Breast epithelium (tissue), 4 donors: ENCODE measurements at places on chromosomes 1 and 21. TPM values are rescaled to one million over a fixed set of nuclear protein-coding genes. Genes with fewer than 3 reads are reported as not detected.

Gene NBPF4
- total RNA-seq = not detected

Gene COL8A2
- total RNA-seq = 20.6 TPM

Gene KCNK2
- 12.5 TPM for total RNA-seq

Gene SLC44A3
- total RNA-seq = 10.5 TPM

Gene PCAT6
- total RNA-seq = 1.8 TPM

Gene IGSF5
- 0.98 TPM for total RNA-seq

Gene LCE1F
- total RNA-seq = not detected

Gene VPS26C
- 43.9 TPM for total RNA-seq

DNA sequence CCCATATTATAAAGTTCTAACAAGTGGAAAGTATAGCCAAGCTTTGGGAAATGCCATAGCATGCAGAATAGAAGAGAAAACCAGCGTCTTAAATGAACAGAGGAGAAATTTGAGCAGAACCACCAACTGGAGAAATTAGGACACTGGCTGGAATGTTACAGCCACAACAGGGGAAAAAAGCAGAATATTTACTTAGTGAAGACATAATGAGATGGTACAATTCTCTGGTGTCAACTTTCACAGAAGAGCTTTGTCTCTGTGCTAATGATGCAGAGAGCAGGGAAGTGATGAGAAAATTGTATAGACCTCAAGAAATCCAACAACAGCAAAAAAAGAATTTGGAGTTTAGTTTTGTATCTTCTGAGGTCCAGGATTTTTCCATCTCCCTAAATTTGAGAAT lies 249.7 kb downstream of the KIF26B start:
- DNase-seq = no peak
- H3K4me3 ChIP-seq = no peak overlapping the region
- no peaks in the 10 kb centered on the region for H3K27me3 ChIP-seq
- H3K36me3 ChIP-seq = no peaks in the 10 kb centered on the region

DNA sequence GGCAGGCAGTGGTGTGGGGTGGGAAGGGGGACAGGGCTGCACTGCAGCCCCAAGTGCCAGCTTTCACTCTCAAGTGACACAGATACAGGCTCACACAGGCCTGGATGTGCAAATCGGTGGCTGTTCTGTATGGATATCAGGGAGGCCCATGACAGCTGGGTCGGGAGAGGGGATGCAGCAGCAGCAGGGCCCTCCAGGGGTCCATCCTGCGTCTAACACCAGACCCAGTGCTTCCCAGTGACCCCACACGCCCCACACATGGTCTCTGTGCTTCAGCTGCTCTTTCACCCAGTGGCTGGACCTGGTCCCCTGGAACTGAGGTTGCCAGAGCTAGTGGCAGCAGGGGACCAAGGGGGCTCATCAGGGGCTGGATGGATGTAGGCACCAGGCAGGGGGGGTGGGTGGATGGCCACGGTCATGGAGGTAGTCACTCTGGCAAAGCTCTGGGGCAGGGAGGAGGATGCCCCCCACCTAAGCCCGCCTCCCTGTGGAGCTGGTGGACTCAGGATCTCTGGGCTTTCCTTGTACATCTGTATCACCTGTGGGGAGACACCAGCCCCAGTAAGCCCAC lies 13.9 kb downstream of the BTBD19 start:
- H3K27ac ChIP-seq = no peak overlapping the region
- no peaks in the 10 kb centered on the region for H3K27me3 ChIP-seq
- no peaks in the 10 kb centered on the region for H3K36me3 ChIP-seq
- H3K4me3 ChIP-seq = no peak overlapping the region
- no peak for DNase-seq

GRCh38 chr1:63753591-63753990 lies 20.2 kb upstream of the ROR1 start:
- H3K4me3 ChIP-seq = no peak overlapping the region
- no peak for DNase-seq
- no peaks in the 10 kb centered on the region for H3K27me3 ChIP-seq
- H3K4me1 ChIP-seq = no peaks in the 10 kb centered on the region
- H3K36me3 ChIP-seq = no peaks in the 10 kb centered on the region

GRCh38 chr1:94503153-94503552 lies 38.4 kb downstream of the F3 start:
- no peak overlapping the region for H3K27ac ChIP-seq
- H3K27me3 ChIP-seq = no peaks in the 10 kb centered on the region
- no peak for DNase-seq
- H3K4me1 ChIP-seq = no peaks in the 10 kb centered on the region

DNA sequence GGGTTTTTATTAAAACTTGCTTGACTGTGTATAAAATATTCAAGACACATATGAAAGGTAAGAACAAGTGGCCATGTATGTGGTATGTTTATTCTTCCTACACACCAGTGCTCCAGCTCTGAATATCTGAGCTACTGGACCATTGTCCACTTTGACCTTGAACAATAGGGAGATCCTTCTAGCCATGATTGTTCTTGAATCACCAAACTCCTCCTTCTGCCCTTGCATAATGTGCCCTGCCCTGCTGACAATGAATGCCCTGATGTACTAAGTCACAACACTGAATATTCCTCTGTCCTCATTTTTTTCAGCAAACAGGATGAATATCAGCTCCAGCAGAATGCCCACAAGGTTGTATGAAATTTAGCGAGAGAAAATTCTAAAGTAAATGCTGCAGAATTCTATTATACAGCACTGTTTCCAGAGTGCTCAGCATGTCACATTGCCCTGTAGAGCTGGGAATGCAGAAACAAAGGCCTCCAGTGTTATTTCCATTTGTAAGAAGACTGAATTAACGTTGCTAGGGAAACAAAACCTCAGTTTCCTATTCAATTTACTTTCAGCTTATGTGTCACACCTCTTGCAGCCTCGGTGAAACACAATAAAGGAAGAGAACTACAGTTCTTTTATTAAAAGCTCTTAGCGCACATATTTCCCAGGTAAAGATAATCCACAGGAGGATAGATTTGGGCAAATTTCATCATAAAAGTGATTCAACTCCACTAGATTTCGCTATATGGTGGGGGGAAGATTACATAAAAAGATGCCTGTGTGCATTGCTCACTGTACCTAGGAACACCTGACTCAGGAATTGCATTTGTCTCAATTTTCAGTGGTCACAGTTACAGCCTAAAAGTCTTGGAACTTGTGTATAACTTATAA lies 187.4 kb upstream of the ATP1B1 start:
- no peaks in the 10 kb centered on the region for H3K4me1 ChIP-seq
- no peaks in the 10 kb centered on the region for H3K36me3 ChIP-seq
- DNase-seq = no peak

GRCh38 chr1:103783944-103784377 lies 34.3 kb downstream of the AMY1C start:
- DNase-seq = no peak
- no peaks in the 10 kb centered on the region for H3K4me1 ChIP-seq
- no peak overlapping the region for H3K27ac ChIP-seq
- no peak overlapping the region for H3K4me3 ChIP-seq
- no peaks in the 10 kb centered on the region for H3K27me3 ChIP-seq
- H3K36me3 ChIP-seq = no peaks in the 10 kb centered on the region

GRCh38 chr1:210627755-210628154 lies 299.1 kb downstream of the HHAT start:
- DNase-seq = no peak
- no peaks in the 10 kb centered on the region for H3K4me1 ChIP-seq
- H3K27ac ChIP-seq = no peak overlapping the region
- H3K36me3 ChIP-seq = no peaks in the 10 kb centered on the region
- H3K4me3 ChIP-seq = no peak overlapping the region

DNA sequence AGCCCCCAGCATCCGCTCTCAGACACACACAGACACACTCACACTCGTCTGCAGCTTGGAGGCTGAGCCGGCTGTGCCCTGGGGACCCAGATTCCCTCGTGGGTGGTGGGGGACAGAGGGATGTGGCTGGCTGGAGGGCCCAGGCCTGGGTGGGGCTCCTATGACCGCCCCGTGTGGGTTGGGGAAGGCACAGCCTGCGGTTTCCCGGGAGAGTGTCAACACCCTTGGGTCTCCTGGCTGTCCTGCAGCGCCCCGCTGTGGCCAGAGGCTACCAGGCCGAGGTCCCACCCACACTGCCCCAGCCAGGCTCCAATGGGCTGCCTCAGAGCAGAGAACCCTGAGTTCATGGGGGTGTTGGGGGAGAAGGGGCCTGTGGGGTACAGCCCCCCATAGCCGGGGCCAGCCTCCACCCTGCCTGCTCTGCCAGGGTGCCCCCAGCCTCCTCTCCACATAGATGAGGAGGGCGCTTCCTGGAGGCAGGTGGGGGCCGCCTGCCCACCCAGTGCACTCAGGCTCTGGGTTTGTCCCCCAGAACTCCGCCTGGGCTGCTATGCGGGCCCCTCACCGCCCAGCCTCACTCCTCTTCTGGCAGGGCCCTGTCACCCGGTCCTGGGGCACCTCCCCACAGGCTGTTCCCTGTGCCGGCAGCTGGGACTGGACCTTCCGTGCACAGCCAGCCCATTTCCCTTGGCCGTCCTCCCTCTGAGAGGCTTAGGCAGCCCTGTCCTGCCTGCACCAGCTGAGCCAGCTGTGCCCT lies at the start of gene TTC34:
Gene TTC34 (minus strand): TSS at position 159 of the 757 bp plus-strand sequence. CDS start 866 bp downstream, outside the sequence.
- H3K4me1 ChIP-seq = no peaks in the 10 kb centered on the region
- H3K27me3 ChIP-seq = peaks cover 84% of the 10 kb centered on the region
- no peaks in the 10 kb centered on the region for H3K36me3 ChIP-seq
- H3K4me3 ChIP-seq = no peak within 1 kb of the TSS

GRCh38 chr1:6961905-6962477 lies 176.7 kb downstream of the CAMTA1 start:
- no peak overlapping the region for H3K4me3 ChIP-seq
- no peak for DNase-seq
- H3K27me3 ChIP-seq = peaks cover 16% of the 10 kb centered on the region
- no peak overlapping the region for H3K27ac ChIP-seq
- H3K36me3 ChIP-seq = no peaks in the 10 kb centered on the region
- no peaks in the 10 kb centered on the region for H3K4me1 ChIP-seq

DNA sequence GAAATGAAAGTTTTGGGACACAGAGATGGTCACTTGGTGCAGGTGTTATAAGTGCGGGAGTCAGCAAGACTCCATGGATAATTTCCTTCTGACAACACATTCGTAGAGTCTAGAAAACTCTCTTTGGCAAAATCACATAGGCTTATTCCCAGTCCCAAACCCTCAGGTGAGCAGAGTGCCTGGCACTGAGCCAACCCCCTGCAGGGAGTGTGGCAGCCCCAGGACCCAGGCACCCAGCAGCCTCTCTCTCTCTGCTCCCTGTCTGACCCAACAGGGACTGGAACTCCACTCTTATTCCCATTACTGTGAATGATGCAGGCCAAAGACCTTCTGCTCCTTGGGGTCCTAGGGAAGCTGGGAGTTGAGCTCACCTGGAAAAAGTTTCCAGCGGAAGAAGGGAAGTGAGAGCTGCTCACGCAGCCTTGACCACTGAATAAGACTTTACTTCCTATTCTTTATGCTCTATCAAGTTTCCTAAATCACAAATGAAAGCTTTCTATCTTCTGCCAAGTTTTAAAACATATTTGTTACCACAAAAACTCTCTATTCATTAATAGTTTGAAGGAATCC lies 132.6 kb upstream of the ETV3 start:
- no peak overlapping the region for H3K27ac ChIP-seq
- no peaks in the 10 kb centered on the region for H3K36me3 ChIP-seq
- H3K4me3 ChIP-seq = no peak overlapping the region

GRCh38 chr1:41498804-41499203 lies 14.3 kb upstream of the EDN2 start:
- peak overlapping the region; percentile 87 for H3K27ac ChIP-seq
- H3K36me3 ChIP-seq = no peaks in the 10 kb centered on the region
- no peaks in the 10 kb centered on the region for H3K27me3 ChIP-seq
- peaks cover 52% of the 10 kb centered on the region for H3K4me1 ChIP-seq
- H3K4me3 ChIP-seq = no peak overlapping the region
- DNase-seq = peak; percentile 94

- no peak overlapping the region for H3K4me3 ChIP-seq
- H3K36me3 ChIP-seq = no peaks in the 10 kb centered on the region
- no peaks in the 10 kb centered on the region for H3K27me3 ChIP-seq
- DNase-seq = no peak
- no peaks in the 10 kb centered on the region for H3K4me1 ChIP-seq
Measured at GRCh38 chr1:223742856-223743517, 30.6 kb downstream of the CAPN2 start.

- H3K4me3 ChIP-seq = no peak overlapping the region
- H3K36me3 ChIP-seq = no peaks in the 10 kb centered on the region
- H3K4me1 ChIP-seq = no peaks in the 10 kb centered on the region
- no peaks in the 10 kb centered on the region for H3K27me3 ChIP-seq
- no peak overlapping the region for H3K27ac ChIP-seq
Measured at GRCh38 chr1:110870721-110871388, 2.1 kb upstream of the CD53 start.

DNA sequence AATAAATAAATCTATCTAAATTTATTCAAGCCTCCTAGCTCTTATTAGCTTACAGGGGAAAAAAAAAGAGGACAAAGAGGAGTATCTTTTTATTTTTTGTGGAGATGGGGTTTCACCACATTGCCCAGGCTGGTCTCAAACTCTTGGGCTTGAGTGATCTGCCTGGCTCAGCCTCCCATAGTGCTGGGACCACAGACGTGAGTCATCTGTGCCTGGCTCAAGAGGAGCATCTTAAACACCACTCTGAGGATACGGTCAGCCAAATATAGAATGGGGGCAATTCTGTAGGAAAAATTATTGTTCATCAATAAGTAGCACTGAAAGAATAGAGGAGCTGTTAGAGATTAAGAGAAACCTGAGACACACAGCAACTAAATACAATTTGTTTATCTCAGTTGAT lies 24.1 kb downstream of the SLC45A3 start:
- no peak overlapping the region for H3K4me3 ChIP-seq
- DNase-seq = no peak
- H3K36me3 ChIP-seq = no peaks in the 10 kb centered on the region
- H3K27me3 ChIP-seq = no peaks in the 10 kb centered on the region
- H3K27ac ChIP-seq = no peak overlapping the region
- H3K4me1 ChIP-seq = no peaks in the 10 kb centered on the region

- H3K4me3 ChIP-seq = peak overlapping the region; percentile 38
- peak overlapping the region; percentile 70 for H3K27ac ChIP-seq
- no peaks in the 10 kb centered on the region for H3K36me3 ChIP-seq
- peaks cover 9% of the 10 kb centered on the region for H3K4me1 ChIP-seq
Measured at GRCh38 chr1:10979483-10979920, 33.0 kb upstream of the TARDBP start.

DNA sequence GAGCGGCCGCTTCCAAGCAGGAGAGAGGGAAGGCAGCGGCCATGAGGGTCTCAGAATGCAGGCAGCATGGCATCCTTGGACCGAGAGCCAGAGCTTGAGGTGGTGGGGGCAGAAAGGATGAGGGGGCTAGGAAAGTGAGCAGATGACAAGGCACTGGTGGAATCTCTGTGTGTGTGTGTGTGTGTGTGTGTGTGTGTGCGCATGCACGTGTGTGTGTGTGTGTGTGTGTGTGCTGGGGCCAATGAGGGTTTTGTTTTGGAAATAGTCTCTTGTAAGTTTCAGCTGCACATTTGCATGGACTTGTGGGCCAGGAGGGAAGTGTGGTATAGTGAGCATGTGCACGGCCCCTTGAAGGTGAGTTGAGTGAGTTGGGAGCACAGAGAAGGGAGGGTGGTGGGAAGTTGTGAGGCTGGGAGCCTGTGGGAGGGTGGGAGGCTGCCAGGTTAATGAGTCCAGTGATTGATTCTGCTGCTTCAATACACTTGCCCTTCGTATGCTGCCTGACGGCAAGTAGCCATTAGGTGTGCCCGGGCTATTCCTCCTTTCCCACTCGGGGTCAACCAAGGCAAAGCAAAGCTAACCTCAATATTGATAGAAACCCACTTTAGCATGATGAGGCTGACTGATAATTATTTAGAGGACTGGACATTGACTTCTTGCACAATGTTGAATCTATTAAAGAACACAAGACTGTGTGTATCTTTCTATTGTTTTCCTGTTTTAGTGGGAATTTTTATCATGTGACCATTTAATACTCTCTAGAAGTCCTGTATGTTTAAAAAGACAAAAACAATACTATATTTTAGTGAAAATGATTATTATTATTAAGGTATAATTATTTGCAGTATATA lies 80.3 kb downstream of the PROX1 start:
- no peaks in the 10 kb centered on the region for H3K27me3 ChIP-seq
- H3K4me3 ChIP-seq = no peak overlapping the region
- H3K36me3 ChIP-seq = no peaks in the 10 kb centered on the region
- H3K27ac ChIP-seq = no peak overlapping the region
